IMR-90 (cell line): ENCODE measurements at places on chromosomes 16 and 17. TPM values are rescaled to one million over a fixed set of nuclear protein-coding genes. Genes with fewer than 3 reads are reported as not detected.

Gene TRIM37
- total RNA-seq, result 24.9 and 33.1 TPM in 2 replicates

Gene STX1B
- 3.9 TPM in 2 replicates for total RNA-seq

Gene ST6GALNAC1
- total RNA-seq, result not detected in 2 replicates

Gene KCNH6
- 0.18 and 0.28 TPM in 2 replicates for total RNA-seq

Gene MEOX1
- 0.72 and 0.83 TPM in 2 replicates for total RNA-seq

Gene FBRS
- 2.0 and 2.8 TPM in 2 replicates for total RNA-seq

GRCh38 chr16:88785106-88785924 lies at the start of gene PIEZO1:
Gene PIEZO1, minus strand, starts transcription at chr16:88785220. Its CDS starts 256 bp downstream, at chr16:88784964.
- DNase-seq, result peak; percentile 52

DNA sequence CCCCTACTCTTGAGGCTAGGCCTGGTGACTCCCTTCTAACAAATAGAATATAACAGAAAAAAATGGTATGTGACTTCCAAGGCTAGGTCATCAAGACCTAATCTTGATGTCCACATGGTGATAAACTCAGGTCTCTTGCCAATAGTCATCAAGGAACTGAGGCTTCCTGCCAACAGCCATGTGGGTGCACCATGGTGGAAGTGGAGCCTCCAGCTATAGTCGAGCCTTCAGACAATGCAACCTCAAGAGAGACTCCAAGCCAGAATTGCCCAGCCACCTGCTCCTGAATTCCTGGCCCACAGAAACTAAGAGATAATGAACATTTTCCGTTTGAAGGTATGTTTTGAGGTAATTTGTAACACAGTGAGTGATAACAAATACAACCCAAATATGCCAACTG lies 55.9 kb upstream of the SREBF1 start:
- no peak for DNase-seq

GRCh38 chr17:39408360-39408759 lies 6.9 kb upstream of the FBXL20 start:
- DNase-seq, result no peak

GRCh38 chr17:11991461-11991860 lies 5.8 kb downstream of the ZNF18 start:
- DNase-seq, result no peak

GRCh38 chr17:7556627-7557026 lies 1.9 kb upstream of the TNFSF13 start:
- no peak for DNase-seq

- DNase-seq, result peak; percentile 82
Measured at GRCh38 chr17:81514739-81515529, 2.3 kb upstream of the ACTG1 start.

DNA sequence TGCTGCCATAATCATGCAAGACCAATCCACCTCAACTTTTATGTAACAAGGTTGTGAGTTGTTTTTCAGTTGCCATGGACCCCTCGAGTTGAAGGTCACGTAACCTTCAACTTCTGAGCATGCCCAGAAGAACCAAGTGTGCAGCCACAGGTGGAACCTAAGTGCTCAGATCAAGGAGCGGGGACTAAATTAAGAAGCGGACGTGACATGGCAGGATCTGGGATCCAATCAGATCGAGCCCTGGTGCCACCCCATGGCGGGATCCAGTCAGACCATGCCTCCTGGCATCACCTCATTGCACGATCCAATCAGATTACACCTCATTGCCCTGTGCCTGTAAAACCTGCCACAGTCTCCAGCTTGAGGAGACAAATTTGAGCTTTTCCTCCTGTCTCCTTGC lies 204.5 kb upstream of the CDH5 start:
- no peak for DNase-seq

DNA sequence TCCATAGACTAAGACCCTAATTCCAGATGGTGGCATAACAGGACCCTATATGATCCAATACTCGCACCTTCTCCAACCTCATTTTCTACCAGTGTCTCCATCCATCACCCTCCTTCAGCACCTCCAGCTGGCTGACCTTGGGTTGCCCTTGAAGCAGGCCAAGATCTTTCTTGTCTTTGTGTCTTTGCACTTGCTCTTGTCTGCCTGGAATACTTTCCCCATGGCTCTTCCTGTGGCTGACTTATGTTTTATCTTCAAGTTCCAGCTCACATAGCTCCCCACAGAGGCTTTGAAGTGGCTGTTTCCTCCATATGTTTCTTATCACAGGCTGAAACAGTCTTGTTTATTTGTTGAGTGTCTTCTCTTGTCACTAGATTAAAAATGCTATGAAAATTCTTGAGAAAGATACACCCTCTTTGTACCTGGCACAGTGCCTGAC lies 29.6 kb upstream of the MMD start:
- DNase-seq, result peak; percentile 69

- peak; percentile 43 for DNase-seq
Measured at GRCh38 chr16:1470481-1471251, 4.2 kb downstream of the CLCN7 start.

DNA sequence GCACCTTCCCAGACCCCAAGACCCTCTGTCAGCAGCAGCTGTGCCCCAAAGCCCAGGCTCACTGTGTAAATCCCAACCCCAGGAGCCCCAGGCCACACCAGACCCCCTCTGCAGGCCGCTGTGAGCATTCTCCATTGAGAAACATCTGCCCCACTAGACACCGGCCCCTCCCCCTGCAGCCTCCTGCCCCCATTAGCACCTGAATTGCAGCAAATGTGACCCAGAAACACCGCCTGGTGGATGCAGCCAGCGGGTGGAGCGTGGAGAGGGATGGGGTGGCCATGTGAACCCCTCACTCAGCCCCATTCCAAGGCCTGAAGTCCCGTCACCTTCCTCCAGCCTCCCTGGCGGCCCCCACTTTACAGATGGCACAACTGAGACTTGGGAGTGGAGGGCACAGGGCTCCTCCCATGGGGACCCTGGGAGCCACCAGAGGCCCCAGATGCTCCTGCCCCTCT lies 2.2 kb downstream of the UBALD1 start:
- DNase-seq, result no peak

- no peak for DNase-seq
Measured at GRCh38 chr16:321532-321931, 31.0 kb downstream of the AXIN1 start.

DNA sequence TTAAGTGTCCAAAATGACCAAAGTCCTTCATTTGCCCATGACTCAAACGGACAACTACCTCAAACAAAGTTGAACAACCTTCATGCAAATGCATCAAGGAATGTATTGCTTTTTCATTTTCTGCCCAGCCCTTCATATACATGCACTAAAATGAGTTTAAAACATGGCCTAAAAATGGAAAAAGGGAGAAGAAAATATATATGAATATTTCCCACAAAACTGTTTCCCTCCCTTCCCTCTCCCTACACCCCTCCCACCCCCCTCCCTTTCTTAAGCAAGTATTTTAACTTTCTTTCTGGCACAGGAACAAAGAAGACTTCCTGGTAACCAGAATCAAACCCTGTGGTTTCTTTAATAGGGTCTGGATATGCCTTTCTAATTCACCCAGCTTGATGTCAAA lies 5.5 kb upstream of the FBXL20 start:
- no peak for DNase-seq

GRCh38 chr16:20930365-20930690 lies 29.8 kb downstream of the LYRM1 start:
- DNase-seq, result no peak
